ENCODE measurements at places on chromosomes 7 and 10.

DNA sequence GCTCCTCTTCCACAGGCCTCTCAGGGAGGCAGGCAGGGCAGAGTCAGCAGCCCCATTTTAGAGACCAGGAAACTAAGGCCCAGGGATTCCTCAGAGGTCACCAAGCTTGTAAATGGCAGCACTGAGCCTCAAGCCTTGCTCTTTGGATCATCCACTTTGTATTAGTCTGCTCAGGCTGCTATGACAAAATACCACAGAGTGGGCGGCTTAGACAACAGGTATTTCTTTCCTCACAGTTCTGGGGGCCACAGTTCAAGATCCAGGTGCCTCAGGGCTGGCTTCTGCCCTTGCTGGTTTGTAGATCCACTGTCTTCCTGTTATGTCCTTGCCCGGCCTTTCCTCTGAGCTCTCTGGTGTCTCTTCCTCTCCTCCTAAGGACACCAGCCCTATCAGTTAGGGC lies 151.2 kb downstream of the GRK5 start:
- DNase-seq, result no peak

- DNase-seq, result no peak
Measured at GRCh38 chr10:77578583-77579227, 58.9 kb downstream of the KCNMA1 start.

DNA sequence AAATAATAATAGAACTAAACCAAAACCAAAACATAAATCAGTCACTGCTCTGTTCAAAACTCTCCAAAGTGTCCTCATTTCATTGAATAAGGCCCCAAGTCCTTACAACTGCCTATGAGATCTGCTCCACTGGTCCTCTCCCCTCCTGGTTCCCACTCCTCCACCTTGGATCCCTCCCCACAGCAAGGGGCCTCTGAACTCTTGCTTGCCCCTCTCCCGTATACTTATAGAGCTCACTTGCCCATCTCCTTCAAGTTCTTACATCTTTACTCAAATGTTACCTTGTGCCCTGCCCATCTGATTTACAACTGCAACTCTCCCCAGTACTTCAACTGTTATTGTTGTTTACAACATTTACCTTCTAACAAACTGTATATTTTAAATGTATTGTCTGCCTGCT lies 819 bp downstream of the POLD2 start:
- no peak for DNase-seq

DNA sequence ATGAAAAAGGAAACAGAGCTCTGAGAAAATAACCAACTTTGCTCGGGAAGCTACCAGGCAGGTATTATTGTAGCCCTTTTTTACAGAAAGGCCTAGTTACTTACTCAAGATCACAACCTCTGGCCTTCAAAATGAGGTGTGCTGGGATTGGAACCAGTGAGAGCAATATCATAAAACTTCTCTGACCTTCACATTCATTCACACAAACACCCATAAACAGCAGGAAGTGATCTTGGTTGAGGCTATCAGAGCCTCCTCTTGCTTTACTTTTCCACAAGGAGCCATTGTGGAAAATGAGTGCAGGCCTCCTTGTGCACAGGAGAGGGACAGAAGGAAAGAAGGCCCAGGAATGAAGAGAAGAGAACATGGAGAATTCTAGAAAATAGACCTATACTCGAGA lies 204.5 kb upstream of the NPVF start:
- no peak for DNase-seq

DNA sequence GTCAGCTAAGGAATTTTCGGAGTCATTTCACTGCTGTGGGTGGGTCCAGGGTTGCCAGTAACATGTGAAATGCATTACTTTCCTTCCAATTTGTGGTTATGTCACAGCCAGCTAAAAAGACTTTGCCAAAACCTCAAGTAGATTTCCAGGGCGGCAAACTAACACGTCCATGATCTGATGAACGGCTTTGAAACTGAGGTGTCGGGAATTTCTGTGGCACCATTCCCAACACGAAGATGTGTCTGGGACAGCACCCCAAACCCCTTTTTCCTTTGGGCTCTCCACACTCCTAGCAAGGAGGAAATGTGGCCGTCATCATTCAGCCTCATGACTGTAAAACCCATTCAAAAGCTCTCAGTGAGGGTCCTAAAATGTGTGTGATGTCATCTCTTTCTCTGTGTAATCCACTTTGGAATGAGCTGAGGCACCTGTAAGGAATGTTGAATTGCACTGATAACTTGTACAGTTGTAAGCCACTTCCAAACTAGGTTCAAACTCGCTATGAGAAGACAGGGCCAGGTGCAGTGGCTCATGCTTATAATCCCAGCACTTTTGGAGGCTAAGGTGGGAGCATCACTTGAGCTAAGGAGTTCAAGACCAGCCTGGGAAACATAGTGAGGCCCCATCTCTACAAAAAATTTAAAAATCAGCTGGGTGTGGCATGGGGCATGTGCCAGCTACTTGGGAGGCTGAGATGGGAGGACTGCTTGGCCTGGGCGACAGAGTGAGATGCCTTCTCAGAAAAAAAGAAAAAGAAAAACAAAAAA lies 146.1 kb upstream of the FRMD4A start:
- no peak for DNase-seq

DNA sequence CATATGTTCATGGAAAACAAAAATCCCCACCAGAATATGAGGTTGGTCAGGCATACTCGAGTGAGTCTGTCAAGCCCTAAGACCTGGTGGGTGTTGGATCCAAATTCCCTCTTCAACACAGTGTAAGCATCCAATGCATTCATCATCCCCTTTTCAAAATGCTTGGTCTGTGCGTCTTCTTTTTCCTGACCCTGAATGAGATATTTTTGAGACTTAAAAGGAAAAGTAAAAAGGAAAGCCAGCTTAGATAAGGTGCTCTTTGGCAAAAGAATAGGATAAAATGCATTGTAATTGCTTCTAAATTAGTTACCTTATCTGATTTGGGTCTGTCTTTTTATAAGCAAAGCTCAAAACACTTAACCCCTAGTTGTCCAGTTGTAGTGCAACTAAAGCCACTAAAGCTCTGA lies 331.5 kb downstream of the PTEN start:
- no peak for DNase-seq

- DNase-seq, result no peak
Measured at GRCh38 chr10:80333983-80334382, 22.6 kb downstream of the DYDC1 start.

DNA sequence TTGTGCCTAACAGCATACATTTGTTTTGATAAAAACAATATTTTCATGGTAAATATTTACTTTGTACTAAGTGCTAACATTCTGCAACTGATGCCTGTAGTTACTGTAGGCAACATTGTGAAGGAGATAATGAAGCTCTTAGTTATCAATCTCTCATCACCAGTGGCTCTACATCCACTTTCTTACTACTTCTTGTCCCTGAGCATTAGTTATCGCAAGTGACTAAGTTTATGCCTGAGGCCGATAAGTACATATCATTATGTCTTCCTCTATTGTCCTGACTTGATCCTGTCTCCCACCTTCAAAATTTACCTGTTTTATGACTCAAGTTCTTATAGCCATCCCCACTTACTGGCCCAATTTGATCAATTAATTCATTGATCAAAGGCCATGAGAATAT lies 63.6 kb downstream of the MACC1 start:
- no peak for DNase-seq

- DNase-seq, result no peak
Measured at GRCh38 chr10:72329290-72330068, 25.2 kb downstream of the DNAJB12 start.

GRCh38 chr10:33801705-33802104 lies 467.2 kb upstream of the NRP1 start:
- DNase-seq, result no peak

Measured in substantia nigra (tissue), 51 donors.